ENCODE measurements at places on chromosomes 2 and 18.

- DNase-seq: no peak
These were observed 85.2 kb downstream of the MDH1 start for GRCh38 chr2:63673865-63674533.

- DNase-seq: no peak
These were observed 14.6 kb upstream of the RIT2 start for GRCh38 chr18:43129946-43130524.

- DNase-seq: peak; percentile 80
These were observed 5.2 kb upstream of the FHL2 start for GRCh38 chr2:105403783-105404698.

- DNase-seq: no peak
These were observed 184.2 kb downstream of the ZNF521 start for GRCh38 chr18:25167612-25168410.

DNA sequence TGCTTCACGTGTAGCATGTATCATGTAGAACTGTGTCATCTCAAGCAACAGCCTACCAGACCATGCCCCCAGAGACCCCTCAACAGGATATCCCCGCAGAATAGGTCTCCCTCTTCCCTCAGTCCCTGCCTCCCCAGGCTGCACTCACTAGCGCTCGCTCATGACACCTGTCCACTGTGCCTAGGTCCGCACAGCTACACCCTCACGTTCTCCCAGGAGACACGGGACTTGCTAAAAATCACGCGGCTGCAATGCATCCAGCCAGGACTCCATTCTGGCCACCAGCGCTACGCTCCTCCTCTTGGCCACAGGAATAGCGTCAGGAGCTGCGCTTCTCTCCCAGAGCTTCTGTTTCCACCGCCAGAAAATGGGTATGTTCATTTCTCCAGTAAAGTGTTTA, 2.5 kb downstream of the PXDN start:
- no peak for DNase-seq

DNA sequence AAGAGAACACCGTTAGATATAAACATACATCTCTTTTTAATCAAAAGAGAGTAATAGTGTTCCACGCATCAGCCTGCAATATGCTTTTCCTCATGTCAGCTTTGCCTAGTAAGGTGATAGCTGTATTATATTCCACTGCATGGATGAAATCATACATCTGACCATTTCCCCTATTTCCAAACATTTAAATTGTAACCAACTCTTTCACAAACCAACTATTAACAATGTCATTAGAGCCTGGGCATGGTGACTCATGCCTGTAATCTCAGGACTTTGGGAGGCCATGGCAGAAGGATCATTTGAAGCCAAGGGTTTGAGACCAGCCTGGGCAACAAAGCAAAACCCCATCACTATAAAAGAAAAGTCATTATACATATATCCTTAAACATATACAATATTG, 284.8 kb downstream of the BCL11A start:
- DNase-seq: no peak

DNA sequence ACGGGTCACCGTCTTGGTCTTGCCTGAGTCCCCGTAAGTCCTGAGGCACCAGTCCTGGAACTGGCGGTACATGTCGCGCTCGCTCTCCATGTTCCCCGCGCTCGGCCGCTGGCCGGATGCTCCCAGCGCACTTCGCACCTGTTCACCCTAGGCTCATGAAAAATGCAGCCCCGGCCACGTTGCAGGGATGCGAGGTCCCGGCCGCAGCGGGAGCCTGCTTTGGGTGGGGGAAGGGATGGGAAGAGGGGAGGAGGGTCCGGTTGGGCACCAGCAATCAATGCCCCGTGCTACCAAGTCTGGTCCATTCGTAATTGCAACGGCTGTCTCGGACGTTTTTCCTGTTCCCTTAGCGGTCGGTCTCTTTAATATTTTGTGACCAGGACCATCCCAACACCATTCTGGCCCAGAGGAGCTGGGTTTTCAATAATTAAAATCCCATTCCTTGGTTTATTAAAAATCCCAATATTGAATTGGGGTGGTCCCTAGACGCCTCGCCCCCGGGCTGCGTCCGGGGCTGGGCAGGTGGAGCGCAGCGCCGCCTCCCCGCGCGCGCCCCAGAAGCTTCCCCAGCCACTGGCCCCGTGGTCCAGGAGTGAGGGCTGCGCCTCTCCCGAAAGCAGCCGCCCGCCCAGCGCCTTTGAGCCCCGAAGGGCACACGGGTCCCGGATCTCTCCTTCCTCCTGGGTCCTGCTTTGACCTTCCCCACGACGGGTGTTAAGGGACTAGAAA, 1.4 kb downstream of the NOL4 start:
- DNase-seq: no peak

- DNase-seq: no peak
These were observed 47.7 kb downstream of the MYO7B start for GRCh38 chr2:127582863-127583861.

DNA sequence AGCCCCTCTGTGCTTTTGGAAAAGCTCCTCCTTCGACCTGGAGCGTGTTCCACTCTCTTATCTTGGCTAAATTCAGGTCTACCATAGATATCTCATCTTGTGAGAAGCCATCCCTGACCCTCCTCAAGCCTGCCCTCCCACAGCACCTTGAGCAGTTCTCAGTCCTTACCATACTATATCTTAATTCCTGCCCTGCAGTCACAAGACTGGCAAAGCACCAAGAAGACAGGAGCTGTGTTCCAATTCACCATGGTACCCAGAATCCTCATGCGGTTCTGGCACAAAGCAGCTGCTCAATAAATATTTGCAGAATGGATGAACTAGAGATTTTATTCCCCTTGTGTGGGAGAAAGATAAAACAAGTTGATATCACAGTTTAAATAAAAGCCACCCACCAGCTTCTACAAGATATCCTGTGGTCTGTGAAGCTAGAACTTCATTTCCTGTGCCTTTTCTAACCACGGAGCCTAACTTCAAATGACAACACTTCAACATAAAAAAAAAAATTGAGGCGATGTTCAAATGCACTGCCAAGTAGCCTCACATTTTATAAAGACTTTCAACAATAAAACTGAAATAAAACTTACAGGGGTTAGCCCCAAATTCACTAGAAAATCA, 19.5 kb downstream of the MARCHF4 start:
- no peak for DNase-seq

GRCh38 chr2:144615866-144616565, 96.1 kb upstream of the ZEB2 start:
- no peak for DNase-seq

DNA sequence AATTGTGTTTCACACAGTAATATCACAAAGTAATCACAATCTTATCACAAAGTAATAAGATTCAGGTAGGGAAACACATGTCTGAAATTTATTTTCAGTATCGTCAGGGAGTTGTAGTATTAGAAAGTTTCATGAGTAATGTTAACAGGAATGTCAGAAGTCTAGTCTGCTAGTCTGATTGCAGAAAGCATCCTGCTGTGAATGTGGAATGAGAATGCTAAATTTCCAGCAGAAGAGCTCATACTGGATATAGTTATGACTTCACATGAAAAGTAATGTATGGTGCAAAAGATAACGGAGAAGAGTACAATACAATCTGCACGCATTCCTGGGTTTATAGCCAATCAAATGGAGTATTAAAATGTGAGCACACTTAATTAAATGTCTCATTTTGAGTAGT, 494.7 kb upstream of the SETBP1 start:
- no peak for DNase-seq

Data from skeletal muscle cell (primary cell).